ENCODE measurements at places on chromosomes 11 and 22.

GRCh38 chr11:128291835-128292234 is 295.5 kb downstream of the ETS1 start:
- no peak for DNase-seq

DNA sequence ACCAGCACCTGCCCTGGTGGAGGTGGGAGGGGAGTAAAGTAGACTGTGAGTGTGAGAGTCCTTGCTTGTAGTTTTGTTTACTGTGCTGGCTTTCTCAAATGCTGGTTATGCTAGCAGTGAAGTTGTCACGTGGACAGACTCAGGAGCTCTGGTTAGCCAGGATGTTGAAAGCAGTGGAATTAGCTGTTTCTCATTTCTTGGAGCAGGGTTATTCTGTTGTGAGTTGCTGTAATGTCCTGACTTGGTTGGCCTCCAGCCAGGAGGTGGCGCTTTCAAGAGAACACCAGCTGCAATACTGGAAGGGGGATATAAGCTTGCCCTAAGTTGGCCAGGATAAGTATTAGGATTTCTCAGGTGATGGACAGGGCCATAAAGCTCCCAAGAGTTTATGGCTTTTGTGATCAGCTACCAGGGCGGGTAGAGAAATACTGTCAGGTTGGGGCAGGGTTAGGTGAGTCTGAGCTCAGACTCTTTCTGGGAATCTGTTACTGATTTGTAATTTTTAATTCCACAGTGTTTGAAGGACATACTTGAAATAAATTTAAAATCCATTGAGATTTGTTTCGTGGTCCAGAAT is 13.7 kb downstream of the CYP2D6 start:
- DNase-seq: no peak

DNA sequence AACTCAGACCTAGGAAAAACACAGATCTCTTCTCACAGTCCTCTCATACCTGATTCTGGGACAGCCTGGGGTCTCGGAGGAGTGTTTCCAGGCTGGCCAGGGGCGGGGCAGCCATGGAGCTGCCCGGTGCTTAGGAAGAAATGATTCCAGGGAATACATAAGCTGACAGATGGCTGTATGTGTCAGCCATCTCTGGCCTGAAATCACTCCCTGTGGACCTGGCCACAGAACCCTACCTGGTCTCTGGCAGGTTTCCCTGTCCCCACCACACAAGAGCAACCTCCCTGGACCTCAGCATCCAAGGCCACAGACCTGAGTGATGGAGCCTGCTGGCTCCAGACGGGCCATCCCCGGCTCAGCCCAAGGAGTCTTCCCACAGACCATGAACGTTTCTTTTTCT is 10.0 kb downstream of the GGA1 start:
- no peak for DNase-seq

DNA sequence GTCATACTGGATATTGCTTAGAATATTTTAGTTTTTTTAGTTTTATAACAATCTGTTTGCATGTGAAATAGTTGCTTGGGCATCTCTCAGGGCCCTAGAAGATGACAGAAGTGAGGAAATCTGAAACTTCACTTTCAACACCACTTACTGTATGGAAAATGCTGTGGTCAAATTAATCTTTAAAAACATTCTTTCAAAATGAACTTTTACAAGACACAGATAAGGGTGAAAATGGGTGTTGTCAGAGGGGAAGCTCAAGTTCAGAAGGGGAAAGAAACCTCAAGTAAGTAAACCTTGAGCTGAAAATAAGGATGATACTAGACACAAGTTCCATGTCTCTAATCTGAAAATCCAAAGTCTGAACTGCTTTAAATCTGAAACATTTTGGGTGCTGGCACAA is 1840.1 kb upstream of the RAG2 start:
- no peak for DNase-seq

- no peak for DNase-seq
These were observed 215.3 kb downstream of the BARX2 start for GRCh38 chr11:129590753-129591475.

- no peak for DNase-seq
These were observed 137.3 kb upstream of the TENM4 start for GRCh38 chr11:79578116-79578515.

- no peak for DNase-seq
These were observed 1.2 kb downstream of the GAL3ST3 start for GRCh38 chr11:66047541-66048365.

- DNase-seq: no peak
These were observed 7.1 kb downstream of the P2RY2 start for GRCh38 chr11:73225001-73225686.

DNA sequence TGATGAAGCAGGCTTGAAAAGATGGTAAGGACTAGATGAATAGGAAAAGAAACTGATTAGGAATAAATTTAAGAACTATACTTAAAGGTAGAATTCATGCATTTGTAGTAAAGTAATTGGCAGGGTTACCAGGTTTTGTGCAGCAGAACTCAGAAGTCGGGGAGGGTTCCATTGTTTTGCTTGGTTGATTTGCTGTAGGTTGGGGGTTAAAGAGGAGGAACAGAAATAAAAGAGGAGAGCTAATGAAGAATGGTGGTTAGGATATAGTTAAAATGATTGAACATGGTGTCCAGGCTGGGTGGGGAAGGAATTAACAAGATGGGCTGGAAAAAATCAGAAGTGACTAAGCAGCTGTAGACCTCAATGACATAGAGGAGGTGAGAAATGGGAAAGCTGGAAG is 5.5 kb upstream of the SPON1 start:
- no peak for DNase-seq

DNA sequence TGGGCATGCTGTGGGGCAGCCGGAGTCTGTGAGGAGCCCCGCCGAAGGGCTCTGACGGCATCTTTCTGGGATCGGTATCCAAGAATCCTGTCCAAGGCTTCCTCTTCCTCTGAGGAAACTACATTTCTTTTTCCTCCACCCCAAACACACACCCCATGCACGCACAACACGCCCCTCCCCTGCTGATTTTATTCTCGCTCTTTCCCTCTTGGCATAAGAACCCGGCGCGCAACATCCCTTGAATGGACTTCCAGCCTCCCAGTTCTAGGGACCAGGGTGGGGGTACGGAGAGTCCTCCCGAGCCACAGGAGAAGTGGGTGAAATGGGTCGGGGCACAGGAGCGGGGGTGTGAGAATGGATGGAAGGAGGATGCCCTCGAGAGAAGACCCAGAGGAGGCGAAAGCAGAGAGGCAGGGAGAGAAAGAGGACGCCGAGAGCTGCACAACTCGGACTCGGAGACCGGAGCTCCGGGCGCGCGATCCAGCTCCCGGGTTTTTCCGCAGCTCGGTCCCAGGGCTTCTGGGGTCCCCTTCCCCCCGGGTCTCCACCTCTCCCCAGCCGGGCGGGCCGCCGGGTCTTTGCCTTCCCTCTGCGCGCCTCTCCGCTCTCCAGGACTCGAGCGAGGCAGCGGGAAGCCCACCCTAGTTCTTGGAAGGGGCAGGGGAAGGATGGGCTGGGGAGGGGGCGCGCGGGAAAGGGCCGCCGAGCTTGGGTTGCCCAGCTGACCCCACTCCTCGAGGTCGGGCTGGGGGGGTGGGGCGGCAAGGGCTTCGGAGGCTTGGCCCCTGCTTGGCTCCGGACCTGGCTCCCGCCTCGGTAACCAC is 1.5 kb upstream of the LARGE1 start:
- no peak for DNase-seq

- DNase-seq: no peak
These were observed 7.2 kb downstream of the POLD4 start for GRCh38 chr11:67345920-67346819.

DNA sequence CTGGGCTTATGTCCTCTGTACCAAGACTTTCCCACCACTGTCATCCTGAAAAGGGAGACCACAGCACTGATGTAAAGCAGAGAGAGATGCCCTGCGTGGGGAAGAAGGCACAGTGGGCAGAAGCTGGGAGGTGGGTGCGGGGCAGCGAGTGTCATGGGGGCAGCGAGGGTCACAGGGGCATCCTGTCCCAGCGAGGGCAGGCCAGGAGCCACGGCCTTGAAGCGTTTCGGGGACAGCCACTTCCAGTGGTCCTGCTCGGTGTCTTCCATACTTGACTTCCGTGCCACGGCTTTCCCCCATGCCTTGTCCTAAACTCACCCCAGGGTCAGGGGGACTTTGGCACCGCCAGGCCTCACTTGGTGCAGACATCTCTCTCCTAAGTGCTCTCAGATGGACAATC is 1121.3 kb downstream of the TBC1D22A start:
- no peak for DNase-seq

GRCh38 chr11:31102875-31103274 is 266.7 kb downstream of the DCDC1 start:
- DNase-seq: no peak

GRCh38 chr11:10528121-10528520 is 12.9 kb downstream of the RNF141 start:
- no peak for DNase-seq
